ENCODE measurements at places on chromosomes 16 and 17.

- no peak for DNase-seq
Measured at GRCh38 chr17:52157603-52158449, 688 bp downstream of the CA10 start.

GRCh38 chr17:17141860-17142552 lies 64.1 kb downstream of the PLD6 start:
- peak; percentile 61 for DNase-seq

DNA sequence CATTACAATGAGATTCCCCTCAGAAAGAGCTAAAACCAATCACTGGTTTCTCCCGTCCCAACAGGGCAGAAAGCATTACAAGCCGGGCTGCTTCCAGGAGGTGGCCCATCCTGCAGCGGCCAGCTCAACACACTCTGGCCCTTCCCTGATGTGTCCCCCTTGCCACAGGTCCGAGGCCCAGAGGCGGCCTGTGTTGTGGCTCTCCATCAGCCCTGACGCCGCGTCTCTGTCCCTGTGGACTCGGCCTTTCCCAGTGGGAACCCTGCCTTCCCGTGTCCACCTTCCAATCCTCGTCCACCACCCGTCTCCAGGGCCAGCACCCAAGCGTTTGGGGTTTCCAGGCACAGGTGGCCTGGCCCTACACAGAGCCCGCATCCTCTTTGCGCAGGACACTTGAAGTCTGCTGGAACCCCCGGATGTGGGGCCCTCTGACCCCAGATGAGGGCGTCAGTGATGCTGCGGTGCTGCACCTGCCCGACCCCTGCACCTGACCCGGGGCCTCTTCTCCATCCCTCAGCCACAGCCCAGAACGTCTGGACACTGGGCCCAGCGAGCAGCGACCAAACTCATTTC lies 21.1 kb downstream of the RAB40B start:
- no peak for DNase-seq

GRCh38 chr16:4465977-4466779 lies 8.2 kb downstream of the NMRAL1 start:
- no peak for DNase-seq

DNA sequence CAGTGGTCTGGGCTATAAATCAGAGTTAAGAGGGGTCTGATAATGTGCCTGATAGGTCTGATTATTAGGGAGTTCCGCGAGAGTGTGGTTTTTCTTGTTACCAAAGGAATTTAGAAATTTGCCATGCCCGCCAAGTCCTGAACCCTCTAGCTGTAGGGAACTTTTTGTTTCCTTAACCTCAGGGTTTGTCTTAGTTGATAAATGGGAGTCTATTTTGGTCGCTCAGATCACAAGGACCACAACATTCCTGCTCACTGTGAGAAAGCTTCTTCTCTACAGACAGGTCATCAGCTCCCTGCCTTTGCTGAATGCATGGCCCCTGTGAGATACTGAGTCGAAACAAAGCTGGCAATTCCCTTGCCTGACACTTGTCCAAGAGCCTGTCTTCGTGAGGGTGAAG lies 497.8 kb downstream of the HS3ST4 start:
- no peak for DNase-seq

Measured in occipital lobe (tissue), 3 donors.